Activated gamma-delta T cell (primary cell): ENCODE measurements at places on chromosomes 3 and 15.

DNA sequence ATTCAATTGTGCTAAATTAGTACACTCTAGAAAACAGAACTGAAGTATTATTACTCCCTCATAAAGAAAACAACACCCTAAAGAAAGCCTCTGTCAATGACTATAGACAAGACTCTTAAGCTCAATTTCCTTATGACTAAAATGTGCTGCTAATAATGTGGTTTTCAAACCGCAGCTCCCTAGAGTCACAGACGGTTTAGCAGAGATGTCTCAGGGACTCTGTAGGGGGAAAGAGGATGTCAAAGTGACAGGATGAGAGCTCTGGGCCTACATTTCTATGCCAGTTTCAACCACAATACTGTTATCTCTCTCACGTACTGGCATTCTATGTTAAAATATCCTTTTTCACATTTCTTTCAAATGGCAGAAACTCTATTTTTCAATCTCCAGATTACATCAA, 37.6 kb upstream of the WDR49 start:
- no peak for DNase-seq

GRCh38 chr3:117019082-117019713, 309.6 kb downstream of the TUSC7 start:
- no peak for DNase-seq

GRCh38 chr3:55191911-55192775, 264.3 kb upstream of the LRTM1 start:
- no peak for DNase-seq

- DNase-seq: no peak
Observed at GRCh38 chr15:37891766-37892368, 42.6 kb upstream of the TMCO5A start.

GRCh38 chr3:142274908-142275307, 49.5 kb upstream of the GK5 start:
- no peak for DNase-seq

GRCh38 chr3:10546820-10547263, 41.5 kb upstream of the ATP2B2 start:
- DNase-seq: no peak

DNA sequence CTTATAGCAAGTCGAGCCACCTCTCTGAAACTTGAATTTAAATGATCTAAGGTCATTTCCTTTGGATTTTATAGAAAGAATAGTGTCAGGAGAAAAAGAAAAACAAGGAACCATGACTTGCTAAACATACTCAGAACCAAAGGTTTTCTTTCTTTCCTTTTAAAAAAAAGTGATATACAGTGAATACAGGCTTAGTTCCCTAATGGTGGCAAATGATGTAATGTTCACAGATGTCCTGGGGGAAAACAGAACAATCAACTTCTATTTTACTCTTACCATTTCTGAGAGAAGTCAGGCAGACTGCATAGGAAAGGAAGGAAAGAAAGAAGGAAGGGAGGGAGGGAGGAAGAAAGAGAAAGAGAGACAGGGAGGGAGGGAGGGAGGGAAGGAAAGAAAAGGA, 56.5 kb downstream of the ST6GAL1 start:
- DNase-seq: no peak

GRCh38 chr3:110381992-110382391, 689.6 kb upstream of the NECTIN3 start:
- DNase-seq: no peak

DNA sequence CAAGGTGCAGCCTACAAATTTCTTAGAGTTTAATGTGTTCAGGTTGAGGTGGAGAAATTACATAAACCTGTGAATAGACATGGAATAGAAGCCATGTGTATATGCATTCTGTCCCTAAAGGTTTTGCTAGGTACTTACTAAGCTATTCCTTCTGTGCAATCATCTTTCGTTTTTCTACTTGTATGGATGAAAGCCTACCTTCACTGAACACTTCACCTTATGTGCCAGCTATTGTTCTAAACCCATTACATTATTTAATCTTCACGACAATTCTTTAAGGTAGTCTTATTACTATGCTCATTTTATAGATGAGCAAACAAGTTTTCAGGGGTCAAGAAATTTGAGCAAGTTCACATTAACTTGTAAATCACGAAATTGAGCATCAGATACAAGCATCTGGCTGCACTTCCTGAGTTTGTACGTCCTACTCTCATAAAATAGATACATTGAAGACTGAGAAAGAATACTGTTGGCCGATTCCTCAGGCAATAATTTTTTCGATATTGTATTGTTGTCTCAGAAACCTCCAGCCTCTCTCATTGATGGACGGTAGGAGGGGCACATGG, 635 bp upstream of the RCN2 start:
- no peak for DNase-seq

DNA sequence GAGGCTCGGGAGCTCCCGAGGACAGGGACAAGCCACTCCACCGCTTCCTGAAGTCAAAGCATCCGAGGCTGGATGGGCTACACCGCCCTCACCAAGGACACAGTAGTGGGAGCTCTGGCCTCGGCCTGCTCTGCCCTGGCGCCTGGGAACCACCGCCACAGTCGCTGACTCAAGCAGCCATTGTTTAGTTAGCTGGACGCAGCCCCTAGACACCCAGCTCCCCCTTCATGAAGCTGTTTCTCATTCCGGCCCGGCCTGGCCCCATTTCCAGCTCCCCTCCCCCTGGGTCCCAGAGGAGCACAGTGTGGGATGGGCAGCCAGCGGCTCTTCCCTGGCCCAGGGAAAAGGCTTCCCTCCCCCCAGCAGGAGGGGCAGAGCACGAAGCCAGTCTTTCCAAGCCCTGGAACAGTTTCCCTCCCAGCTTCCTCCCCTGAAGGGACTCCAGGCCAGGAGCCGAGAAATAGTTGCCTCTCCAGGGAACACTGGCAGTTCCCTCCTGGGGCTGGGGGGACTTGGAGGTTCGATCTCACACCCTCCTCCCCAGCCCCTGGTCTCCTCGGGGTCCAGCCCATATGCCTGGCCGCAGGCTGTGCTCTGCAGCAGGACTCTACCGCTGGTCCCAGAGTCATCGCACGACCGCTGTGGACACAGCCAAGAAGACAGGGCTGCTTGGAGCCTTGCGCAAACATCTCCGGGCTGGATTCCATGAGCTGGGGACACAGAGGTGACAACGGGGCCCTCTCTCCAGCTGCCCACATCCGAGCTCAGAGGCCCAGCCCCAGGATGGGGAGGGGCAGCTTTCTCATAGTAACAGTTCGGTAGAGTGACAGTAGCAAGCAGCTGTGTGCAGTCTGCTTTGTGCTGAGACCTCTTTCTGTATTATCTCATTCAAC, 10.0 kb downstream of the PLXND1 start:
- DNase-seq: no peak

DNA sequence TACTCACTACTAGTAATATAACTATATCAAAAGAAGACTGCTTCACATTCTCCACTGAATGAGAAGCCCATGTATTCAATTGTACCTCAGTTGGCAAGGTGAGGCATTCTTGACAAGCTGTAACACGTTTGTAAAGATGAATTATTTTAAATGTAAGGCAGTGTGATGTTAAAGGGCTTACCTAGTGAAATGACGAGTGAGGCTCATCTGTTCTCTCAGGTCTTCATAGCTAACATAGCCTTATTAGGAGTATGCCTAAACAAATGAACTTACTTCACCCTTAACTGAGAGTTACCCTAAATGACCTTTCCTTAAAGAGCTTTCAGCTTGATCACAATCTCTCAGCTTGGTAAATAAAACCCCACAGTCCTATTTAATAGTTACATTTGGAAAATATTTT, 127.3 kb downstream of the FEZF2 start:
- no peak for DNase-seq

DNA sequence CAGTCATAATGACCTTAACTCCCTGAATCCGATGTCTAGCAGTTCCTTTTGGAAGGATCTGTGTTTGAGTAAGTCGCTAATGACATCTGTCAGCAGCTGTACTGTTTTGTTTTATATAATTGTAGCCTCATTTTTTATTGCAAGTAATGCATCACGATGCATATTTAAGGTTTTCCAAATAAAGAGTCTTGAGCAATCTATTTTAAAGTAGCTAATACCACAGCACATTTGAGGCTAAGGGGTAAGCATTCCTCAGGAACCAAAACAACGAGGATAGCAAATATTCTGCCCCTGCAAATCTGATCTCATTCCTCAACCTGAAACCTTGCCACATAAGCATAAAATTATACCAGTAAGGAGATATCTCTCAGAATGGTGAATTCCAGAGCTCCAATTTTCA, 98.7 kb downstream of the TBC1D5 start:
- no peak for DNase-seq

DNA sequence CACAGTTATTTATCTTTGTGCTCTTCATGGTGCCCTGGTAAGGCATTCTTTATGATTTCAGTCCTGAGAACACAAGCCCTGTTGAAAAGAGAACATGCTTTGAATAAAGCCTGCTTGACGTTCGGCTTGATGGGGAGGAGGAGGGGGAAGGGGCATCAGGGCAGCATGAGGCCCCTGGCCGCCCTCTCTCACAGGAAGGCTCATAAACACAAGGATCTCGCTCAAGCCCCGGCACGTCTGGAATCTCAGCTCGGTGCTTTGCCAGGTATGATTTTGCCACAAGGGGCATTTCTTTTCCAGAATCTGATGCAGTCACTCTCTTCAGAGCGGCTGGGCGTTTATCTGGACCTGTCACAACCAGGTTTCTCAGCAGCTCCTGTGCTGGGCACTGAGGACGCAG, 129.4 kb downstream of the DNAJB8 start:
- no peak for DNase-seq

DNA sequence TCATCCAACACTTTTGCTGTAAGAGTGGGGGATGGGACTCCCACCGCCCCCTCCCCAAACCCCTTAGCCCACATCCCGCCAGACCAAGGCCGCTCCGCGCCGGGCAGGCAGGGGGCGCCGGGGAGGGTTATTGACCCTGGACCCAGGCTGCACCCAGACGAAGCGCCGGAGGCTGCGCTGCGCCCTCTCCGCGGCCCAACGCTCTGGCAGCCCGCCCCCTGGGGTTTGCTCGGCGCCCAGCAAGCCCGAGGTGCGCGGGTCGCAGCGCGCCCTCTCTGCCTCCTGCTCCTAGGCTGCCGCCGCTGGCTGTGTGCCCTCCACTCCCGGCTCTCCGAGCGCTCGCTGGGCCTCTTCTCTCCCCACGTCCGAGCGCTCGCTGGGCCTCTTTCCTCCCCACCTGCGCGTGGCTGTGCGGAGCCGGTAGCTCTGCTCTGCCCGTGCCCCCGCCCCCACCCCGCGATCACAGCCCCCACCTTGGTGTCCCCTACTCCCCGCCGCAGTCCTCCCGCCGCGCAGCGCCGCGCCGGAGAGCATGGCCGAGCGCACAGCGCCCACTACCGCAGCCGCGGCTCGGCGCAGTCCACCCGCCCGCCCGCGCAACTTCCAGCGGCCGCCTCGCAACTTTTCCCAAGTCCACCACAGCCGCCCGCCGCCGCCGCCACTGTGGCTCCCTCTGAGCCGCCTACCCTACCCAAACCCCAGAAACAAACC, 1.2 kb downstream of the MECOM start:
- peak; percentile 13 for DNase-seq

- no peak for DNase-seq
Observed at GRCh38 chr15:70853973-70854665, at the start of gene LARP6. LARP6 (minus strand) TSS chr15:70854157; CDS start chr15:70854088, 69 bp downstream.

GRCh38 chr3:46417841-46418611, 11.0 kb downstream of the CCRL2 start:
- no peak for DNase-seq

GRCh38 chr15:34673241-34673640, 81.6 kb downstream of the GJD2 start:
- no peak for DNase-seq
